ENCODE measurements at places on chromosomes 12 and 14.

GRCh38 chr14:98323836-98324235, 948.2 kb downstream of the BCL11B start:
- DNase-seq, result no peak

- DNase-seq, result no peak
These were observed 316.3 kb downstream of the SLC6A15 start for GRCh38 chr12:84596266-84596665.

- DNase-seq, result no peak
These were observed 221.5 kb downstream of the PDZRN4 start for GRCh38 chr12:41409628-41410027.

DNA sequence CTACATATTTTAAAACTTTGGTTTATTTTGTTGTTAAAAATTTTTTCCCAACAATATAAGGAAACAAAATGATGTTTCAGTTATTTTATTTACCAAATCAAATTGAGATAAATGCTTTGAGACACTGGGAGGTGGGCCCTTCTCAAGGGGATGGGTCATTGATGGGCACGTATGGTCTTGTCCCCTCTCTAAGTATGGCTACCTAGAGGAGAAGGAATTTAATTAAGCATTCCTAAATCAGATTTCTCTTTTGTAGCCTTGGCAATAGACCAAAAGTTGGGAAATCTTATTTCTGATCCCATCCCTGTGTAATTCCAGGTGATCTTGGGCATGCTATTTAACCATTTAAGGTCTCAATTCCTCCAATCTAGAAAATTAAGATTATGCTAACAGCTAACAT, 79.0 kb downstream of the SCN8A start:
- no peak for DNase-seq

GRCh38 chr14:34090451-34090850, 139.6 kb upstream of the EGLN3 start:
- DNase-seq, result no peak

DNA sequence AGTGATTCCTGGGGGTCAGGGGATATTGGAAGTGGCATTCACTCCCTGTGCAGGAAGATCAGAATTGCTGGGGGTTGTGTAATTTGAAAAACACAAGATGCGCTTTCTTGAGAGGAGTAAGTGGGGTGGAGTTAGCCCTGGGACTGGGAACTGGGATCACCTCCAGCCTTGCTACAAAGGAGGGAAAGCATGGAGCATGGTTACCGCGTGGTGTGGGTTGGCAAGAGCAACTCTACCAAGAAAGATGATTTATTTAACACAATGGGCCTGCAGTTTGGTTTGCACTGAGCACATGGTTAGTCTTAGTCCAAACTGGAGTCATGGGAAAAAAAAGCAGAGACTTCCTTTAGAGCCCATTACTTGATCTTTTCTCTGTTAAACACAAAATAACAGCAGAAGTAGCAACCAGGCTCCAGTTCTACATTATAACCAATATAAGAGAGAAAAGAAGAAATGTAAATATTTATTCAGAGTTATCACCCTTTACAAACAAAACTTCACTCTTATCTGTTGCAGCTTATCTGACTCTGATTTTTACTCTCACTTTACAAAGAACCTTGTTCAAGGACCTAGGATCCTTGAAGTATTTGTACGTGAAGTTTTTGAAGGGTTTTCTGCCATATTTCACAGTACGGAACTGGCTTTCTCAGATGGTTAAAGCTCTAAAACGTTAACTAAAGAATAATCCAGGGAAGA, 2.1 kb upstream of the NIN start:
- no peak for DNase-seq

- DNase-seq, result no peak
These were observed 127.2 kb downstream of the RBM19 start for GRCh38 chr12:113838896-113839295.

DNA sequence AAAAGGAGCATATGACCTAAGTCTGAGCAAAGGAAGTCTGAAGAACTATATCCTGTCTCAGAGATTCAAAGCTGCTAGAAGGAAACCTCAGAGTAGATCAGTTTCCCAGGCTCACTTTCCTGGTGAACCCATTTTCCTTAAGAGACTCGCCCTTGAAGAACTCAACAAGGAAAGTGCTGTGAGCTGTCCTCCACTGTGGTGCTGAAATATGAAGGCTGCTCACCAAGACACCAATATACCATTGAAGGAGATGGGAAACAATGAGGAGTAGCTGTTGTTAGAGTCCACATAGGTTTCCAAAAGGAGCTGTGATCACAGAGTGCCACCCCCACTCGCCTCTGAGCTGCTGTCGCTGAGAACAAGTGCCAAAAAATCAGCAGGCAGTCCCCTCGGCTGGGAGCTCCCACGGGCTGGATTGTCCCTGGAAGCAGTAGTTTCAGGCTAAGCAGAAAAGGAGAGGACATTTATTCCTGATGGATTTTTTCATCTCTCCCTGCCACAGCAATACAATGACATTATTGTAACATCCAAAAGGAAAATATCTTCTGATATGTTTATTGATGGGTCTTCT, 282.1 kb downstream of the RPS29 start:
- no peak for DNase-seq

DNA sequence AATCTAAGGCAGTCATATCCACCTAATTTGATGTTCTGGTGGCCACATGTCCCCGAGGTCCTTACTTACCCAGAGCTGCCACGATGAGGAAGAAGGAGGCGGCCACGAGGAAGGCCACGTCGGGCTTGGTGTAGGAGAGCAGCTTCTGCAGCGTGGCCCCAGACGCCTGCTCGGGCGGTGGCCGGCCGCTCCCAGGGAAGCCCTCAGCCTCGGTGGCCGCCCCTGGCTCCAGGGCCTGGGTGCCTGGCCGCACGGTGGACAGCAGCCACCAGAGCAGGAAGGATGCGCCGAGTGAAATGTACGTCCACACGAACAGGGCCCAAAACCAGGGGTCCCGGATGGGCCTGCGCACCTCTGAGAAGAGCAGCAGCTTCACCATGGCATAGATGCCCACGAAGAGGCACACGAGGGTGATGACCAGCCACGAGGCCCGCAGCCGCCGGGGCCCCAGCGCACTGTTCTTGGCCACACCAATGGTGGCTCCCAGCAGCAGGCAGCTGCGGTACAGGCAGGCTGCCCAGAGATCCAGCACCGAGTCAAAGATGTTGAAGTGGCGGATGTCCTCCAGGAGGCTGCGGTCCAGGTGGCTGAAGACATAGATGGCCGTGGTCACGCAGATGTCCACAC, 6.6 kb downstream of the ABCB9 start:
- DNase-seq, result no peak

GRCh38 chr12:113880988-113881962, 84.8 kb downstream of the RBM19 start:
- DNase-seq, result peak; percentile 27

GRCh38 chr12:76014007-76014406, 17.6 kb downstream of the PHLDA1 start:
- DNase-seq, result no peak

GRCh38 chr14:55417955-55418354, 6.3 kb upstream of the ATG14 start:
- no peak for DNase-seq

- no peak for DNase-seq
These were observed 163.1 kb downstream of the TTC8 start for GRCh38 chr14:88987516-88987915.

GRCh38 chr14:104928391-104929133, 3.9 kb downstream of the PLD4 start:
- DNase-seq, result no peak

DNA sequence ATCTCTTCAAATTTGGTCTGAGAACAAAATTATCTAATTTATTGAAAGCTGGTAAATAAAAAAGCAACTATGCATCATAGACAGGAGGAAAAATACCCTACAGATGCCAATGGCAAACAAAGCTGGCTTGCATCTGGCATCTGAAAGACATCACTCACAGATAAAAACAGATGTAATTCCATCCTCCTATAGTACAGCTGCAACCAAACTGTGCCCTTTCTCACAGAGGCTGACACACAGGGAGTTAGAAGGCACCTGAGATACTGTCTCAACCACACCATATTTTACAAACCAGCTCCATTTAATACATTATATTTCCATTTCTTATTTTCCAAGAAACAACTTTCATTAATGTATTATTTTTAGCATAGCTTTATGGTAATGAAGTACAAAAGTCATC, 39.4 kb downstream of the DUSP16 start:
- no peak for DNase-seq

DNA sequence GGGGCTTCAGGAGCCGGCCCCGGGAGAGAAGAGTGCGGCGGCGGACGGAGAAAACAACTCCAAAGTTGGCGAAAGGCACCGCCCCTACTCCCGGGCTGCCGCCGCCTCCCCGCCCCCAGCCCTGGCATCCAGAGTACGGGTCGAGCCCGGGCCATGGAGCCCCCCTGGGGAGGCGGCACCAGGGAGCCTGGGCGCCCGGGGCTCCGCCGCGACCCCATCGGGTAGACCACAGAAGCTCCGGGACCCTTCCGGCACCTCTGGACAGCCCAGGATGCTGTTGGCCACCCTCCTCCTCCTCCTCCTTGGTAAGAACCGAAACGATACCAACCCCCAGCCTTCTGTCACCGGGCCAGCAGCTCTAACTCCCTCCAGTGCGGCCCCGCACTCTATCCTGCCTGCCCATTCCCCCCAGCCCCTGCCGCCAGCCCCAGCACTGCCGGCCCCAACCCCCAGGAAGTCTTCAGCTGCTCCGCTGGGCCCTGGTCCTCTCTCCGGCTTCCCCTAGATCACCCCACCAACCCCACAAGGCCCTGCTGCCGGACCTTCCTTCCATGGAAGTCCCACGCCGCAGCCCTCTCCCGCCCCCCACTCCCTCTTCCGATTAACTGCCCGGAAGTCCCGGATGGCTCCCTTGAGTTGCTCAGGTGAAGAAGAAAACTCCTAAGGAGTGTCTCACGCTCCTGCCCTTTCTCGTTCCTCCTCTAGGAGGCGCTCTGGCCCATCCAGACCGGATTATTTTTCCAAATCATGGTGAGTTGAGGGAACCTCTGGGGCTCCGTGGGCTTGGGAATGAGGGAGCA, 693 bp downstream of the LRP10 start:
- peak; percentile 69 for DNase-seq

DNA sequence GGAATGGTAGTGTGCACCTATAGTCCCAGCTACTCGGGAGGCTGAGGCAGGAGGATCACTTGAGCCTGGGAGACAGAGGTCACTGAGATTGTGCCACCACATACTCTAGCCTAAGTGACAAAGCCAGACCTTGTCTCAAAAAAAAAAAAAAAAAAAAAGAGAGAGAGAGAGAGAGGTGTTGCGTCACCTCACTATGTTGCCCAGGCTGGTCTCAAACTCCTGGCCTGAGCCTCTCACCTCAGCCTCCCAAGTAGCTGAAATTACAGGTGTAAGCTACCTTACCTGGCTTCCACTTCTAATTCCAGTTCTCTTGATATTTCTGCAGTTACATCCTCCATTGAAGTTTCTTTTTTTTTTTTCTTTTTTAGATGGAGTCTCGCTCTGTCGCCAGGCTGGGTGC, 94.3 kb downstream of the PRICKLE1 start:
- no peak for DNase-seq

DNA sequence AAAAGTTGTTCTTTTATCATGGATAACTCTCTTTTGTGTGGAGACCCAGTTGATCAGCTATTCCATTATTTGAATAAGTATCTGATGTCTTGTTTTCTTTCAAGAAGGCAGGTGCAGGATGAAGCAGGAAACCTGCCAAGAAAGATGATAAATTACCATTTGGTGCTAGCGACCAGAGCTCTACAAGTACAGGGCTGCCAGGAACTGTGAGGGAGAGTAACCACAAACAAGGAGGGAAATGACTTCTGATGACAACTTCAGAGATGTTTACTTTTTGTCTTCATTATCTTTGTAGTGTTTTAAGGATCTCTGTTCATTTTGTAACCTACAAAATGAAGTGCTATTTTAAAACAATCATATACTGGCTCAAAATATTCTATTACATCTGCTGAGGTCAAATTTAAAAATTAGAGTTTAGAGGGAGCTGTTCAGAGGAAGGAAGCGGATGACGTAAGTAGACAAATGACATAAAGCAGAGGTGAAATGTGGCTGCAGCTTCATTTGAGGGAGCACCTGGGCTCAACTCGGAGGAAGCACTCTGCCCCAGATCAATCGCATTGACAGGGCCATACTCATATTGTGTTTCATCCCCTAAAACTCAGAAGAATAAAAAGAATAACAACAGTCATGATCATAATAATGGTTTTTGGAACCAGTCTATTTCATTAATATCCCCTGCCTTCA, 226.8 kb downstream of the C12orf42 start:
- DNase-seq, result peak; percentile 88

DNA sequence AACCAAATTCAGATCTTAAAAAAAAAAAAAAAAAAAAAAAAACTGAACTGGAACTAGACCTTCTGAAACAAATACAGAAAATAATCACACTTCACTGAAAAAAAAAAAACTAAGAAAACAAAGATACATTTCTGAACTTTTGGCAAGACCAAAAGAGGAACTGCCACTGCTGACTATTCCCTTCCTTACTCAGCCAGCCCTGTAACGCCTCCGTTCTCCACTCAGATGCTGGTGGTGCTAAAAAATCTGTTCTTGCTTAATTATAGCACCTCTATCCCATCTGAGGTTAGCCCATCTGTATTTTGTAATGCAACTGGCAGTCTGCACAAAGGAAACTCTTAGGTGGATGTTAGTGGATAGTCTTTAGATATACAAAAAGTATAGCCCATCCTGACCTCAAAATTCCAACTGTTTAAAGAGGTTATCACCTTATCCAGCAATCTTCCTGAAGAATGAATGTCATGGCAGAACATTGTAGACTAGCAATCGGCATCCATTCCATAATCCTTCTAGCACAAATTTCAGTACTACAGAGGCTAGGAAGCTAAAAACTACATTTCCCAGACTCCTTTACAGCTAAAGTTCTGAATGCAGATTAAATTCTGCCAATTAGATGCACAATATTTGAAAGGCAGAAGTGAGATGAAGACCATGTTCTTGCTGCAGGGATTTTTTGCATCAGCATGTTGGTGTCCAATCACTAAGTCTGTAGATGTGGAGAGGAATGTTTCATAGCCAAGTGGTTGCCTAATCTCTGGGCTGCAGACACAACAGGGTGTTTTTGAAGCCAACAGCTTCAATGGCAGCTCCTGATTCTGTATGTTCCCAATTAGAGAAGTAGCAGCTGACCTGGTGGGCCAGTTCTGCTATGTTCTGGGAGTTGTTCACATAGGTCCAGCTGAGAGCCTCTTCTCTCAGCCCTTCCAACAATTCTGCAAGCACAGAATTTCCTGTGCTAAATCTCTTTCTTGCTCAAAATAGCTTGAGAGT, 5.7 kb downstream of the MAP3K9 start:
- DNase-seq, result no peak

Data from NCI-H2107 (cell line).